Glutamatergic neuron (in vitro differentiated cells): ENCODE measurements at places on chromosomes 5 and 9. TPM values are rescaled to one million over a fixed set of nuclear protein-coding genes. Genes with fewer than 3 reads are reported as not detected.

DNA sequence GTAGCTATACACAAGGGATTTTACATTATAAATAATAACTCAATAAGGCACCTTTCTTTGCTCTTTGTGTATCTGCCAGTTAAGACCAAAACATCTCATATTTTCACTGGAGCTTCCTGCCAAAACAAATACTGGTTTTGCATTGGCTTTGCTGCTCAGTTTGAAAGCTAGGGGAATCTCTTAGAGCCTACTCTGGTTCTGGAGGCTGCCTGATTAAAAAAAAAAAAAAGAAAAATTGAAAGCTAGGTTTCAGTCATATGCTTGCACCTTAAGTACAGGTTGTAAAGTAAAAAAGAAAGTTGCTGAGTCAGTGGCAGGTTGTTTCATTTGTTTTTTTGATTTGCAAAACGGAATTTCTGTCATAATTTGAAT lies 2.3 kb downstream of the DENND4C start:
- H3K27ac ChIP-seq, result no peak overlapping the region
- H3K4me1 ChIP-seq, result peaks cover 6% of the 10 kb centered on the region
- H3K27me3 ChIP-seq, result peaks cover 2% of the 10 kb centered on the region

DNA sequence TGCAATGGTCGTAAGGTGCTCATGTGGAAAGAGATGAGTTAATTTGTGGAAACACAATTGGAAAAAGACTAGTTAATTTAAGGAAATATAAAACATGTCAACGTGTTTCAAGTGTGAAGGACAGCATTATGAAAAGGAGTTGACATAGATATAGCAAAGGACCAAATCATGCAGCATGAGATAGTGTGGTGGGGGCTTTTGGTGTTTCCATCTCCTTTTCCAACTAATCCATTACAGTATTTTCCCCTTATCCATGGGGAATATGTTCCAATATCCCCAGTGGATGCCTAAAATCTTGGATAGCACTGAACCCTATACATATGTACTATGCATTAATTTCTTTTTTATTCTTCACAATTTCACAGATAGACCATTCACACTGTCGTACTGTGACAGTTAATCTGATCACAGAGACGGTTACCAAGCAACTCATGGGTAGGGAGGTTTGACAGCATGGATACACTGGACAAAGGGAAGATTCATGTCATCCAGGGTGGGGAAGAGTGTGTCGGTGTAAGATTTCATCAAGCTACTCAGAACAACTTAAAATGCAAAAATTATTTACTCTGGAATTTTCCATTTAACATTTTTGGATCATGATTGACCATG lies 238.6 kb downstream of the CDH12 start:
- no peak overlapping the region for H3K4me3 ChIP-seq
- H3K27me3 ChIP-seq, result no peaks in the 10 kb centered on the region
- H3K4me1 ChIP-seq, result peaks cover 6% of the 10 kb centered on the region
- H3K36me3 ChIP-seq, result no peaks in the 10 kb centered on the region
- H3K27ac ChIP-seq, result no peak overlapping the region

DNA sequence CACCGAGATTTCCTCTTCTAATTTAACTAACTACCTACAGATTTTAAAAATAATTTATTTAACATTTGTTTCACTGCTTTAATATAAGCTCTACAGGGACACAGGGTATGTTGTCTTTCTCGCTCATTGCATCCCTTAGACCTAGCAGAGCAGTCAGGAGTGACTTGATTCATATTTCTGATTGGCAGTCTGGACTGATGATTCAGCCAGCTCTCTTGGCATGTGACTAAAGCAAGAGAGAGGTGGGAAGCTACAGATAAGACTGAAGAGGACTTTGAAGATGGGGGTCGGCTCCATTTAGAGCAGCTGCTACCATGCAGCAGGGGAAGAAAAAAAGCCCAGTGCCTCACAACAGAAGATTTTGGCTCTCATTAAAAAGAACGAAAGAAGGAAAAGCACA lies 173.4 kb upstream of the STK32A start:
- H3K27me3 ChIP-seq, result no peaks in the 10 kb centered on the region
- no peak for DNase-seq
- H3K4me1 ChIP-seq, result no peaks in the 10 kb centered on the region
- H3K36me3 ChIP-seq, result no peaks in the 10 kb centered on the region
- no peak overlapping the region for H3K4me3 ChIP-seq

DNA sequence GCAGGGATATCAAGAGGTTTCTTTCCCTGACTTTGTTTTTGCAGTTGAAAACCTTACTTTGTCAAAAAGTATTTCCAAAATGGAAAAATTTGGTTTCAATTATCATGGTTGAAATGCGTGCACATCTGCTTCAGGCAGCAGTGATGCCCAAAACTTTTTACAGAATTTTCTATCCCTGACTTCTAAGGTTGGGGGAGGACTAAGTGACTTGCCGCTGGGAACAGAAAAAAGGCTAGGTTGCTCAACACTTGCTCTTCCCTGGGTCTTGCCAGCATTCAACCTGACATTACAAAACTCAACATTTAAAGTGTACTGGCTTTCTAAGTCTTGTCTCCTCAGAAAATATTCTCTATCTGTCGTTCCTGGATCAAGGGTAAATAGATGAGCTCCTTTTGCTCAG lies 4.7 kb downstream of the KLHL3 start:
- peaks cover 7% of the 10 kb centered on the region for H3K4me1 ChIP-seq
- H3K36me3 ChIP-seq, result no peaks in the 10 kb centered on the region
- no peak overlapping the region for H3K4me3 ChIP-seq
- no peaks in the 10 kb centered on the region for H3K27me3 ChIP-seq

Gene SLC36A2
- total RNA-seq, result not detected

DNA sequence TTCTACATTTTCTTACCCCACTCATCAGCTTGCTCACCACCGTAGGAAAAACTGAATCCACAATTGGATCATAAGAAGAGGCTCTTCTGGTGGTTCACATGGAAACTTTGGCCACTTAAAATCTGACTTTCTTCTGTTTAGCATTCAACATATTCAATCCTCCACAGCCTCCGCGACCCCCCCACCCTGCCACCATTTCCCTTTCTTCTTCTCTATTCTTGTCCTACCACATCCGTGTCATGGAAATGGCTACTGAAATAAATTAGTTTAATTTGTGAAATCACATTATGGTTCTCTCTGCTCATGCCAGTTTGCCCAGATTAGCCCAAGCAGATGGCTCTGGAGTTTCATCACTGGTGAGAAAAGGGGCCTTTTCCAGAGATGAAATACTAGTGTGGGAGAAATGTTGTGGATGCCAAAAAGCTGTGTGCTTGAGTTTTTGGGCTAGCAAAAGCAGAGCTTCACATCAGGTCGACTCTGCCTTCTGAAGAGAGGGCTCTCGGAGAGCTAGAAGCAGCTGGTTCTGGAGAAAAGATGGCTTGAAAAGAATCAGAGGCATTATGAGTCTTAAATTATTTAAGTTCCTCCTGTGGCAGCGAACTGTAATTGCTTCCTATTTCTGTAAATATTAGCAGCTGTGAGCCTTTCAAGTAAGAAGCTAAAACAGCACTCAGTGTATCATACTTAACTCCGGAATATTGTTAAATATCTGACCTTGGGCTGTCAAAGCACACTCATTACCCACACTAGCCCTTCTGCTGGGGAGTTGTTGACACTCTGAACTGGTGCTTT lies 107.1 kb downstream of the MAT2B start:
- no peaks in the 10 kb centered on the region for H3K27me3 ChIP-seq
- peaks cover 23% of the 10 kb centered on the region for H3K4me1 ChIP-seq
- no peak overlapping the region for H3K4me3 ChIP-seq
- peaks cover 6% of the 10 kb centered on the region for H3K36me3 ChIP-seq
- DNase-seq, result no peak

DNA sequence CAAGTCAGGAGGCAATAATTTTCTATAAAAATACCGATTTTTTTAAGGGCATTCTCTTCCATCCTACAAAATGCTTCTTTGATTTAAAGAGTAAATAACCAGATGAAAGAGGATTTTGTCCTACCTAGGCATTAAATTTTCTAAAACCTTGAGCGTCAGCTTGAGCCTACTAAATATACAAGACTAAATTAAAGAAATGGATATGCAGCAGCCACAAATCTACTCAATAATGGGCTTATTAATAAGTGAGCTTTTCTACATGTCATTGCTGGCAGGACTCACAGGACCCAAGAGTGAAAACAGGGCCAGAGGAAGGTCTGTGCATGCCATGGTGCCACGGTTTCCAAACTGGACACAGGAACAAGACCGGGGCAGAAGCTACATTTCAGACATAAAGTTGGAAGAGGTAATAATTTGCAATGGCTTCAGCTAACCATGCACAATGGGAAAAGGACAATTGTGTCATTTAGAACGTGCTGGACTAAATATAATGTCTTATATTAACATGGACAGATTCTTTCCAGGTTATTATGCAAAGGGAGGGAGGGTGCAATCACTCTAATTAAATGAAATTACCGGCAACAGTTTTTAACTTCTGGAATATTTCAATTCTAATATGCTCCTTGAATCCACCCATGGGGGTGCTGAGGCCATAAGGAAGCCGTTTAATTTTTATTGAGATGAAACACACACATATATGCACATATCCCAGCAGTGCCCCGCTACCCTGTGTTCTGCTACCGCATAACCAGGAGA lies 5.2 kb downstream of the WHRN start:
- H3K27ac ChIP-seq, result no peak overlapping the region
- no peak for DNase-seq
- peaks cover 6% of the 10 kb centered on the region for H3K27me3 ChIP-seq

DNA sequence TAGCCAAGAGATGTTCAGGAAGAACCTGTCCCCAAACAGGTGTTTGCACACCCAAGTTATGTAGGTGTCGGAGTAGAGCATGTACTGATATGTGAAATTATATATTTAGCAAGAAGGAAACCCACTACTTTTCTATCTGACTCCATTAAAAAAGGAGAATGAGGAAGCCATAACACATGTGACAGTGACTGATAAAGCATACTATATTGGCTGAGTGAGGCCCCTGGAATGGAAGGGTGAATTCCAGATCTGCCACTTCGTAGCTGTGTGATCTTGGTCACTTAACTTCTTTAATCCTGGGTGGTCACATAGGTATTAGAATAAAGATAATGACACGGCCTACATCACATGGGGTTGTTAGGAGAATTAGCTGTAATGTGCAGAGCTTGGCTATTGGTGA lies 116.0 kb upstream of the MAN2A1 start:
- DNase-seq, result no peak
- no peak overlapping the region for H3K27ac ChIP-seq
- H3K36me3 ChIP-seq, result peaks cover 5% of the 10 kb centered on the region
- H3K4me1 ChIP-seq, result no peaks in the 10 kb centered on the region

GRCh38 chr5:150513375-150514309 lies 5.7 kb downstream of the NDST1 start:
- H3K4me3 ChIP-seq, result no peak overlapping the region
- DNase-seq, result peak; percentile 82
- H3K27me3 ChIP-seq, result peaks cover 4% of the 10 kb centered on the region
- H3K4me1 ChIP-seq, result peaks cover 58% of the 10 kb centered on the region
- H3K36me3 ChIP-seq, result no peaks in the 10 kb centered on the region
- H3K27ac ChIP-seq, result no peak overlapping the region

GRCh38 chr5:56481428-56482357 lies 248.6 kb upstream of the ANKRD55 start:
- peaks cover 8% of the 10 kb centered on the region for H3K27me3 ChIP-seq
- H3K4me1 ChIP-seq, result peaks cover 1% of the 10 kb centered on the region
- H3K27ac ChIP-seq, result no peak overlapping the region
- DNase-seq, result peak; percentile 28
